Activated gamma-delta T cell (primary cell): ENCODE measurements at places on chromosomes 4 and X.

- DNase-seq: peak; percentile 20
These were observed 45.9 kb upstream of the CDKN2AIP start for GRCh38 chr4:183398298-183399125.

DNA sequence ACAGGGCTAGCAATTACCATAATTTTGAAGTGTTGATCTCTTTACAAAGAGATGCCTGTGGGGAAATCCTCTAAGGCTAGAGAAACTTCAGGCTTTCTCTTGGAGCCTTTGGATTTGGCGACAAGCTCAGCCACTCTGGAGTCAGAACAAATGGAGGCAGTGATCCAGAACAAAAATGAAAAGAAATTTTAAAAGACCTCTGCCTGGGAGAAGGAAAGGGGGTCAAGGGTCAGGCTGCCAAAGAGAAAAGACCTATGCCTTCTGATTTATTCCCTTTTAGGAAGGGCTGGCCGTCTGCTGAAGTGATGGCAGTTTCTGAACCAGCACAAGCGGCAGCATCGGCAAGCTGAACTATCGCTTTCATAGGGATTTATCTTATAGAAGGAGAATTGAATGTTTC, 140.8 kb upstream of the SFRP2 start:
- DNase-seq: no peak

DNA sequence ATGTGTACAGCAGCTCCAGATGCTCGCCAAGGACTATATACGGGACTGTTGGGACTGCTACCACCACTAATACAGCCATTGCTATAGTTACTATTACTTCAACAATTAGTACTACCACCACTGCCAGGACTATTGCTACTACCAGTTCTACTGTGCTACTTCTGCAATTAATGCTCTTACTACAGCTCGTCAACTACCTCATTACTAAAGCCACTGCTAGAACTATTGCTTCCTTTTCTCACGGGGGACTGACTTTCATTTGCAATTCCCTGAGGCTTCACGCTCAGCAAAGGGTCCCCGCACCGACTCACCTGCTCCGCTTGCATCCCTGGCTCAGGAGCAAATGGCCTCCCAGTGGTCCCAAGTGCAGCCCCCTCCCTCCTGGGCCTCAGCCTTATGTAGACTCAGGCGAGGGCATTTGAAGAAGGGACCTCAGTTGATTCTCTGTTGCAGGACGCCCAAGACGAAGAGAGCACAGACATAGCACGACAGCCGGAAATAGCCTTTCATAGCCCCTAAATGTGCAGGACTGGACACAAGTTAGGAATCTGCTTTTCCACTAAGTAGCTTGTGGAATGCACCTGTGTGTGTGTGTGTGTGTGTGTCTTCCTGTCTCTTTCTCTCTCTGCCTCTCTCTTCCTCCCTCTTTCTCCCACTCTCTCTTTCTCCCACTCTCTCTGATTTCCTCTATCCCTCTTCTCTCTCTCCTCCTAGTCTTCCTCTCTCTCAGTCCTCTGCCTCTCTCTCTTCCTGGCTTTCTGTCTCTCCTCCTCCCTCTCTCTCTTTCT, 294.8 kb downstream of the ASMT start:
- no peak for DNase-seq

DNA sequence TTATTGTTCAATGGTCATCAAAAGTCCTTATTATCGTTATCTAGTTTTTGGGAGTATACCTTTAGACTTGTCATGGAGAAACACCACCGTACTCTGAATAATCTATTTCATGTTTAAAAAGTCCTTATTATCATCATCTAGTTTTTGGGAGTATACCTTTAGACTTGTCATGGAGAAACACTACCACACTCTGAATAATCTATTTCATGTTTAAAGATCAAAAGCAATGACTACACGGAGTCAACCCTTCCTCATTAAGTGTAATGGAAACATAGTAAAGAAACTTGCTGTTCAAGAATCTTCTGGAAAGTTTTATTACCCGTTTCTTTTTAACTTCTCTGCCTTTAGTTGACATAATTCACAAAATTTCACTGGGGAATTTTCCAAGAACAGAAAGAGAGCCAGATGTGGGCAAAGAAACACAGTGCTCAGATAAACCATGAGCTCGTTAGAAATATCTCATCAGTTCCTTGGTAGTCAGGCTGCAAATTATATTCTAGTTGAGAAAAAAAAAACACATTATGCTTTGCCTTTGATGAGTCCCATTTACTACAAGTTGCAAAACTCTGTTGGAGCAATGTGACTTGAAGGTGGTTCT, 158.8 kb downstream of the AFAP1 start:
- DNase-seq: no peak

DNA sequence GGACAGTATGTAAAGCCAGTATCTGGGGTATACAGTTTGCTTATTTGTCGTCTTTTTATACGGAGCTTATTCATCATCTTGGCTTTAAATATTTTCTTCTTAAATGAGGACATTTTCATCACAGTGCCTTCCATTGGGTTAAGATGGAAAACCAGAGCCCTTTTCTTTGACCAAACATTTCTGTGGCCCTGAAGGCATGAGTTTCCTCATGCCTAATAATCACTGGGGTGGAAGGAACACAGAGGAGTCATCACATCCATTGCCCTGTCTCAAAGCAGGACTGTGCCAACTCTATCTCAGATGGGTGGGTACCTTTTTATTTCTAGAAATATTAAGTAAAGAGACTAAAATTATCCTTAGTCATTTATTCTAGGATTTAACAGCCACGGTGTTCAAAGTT, 40.0 kb downstream of the CHRDL1 start:
- no peak for DNase-seq

GRCh38 chr4:40283413-40283812, 51.7 kb upstream of the CHRNA9 start:
- DNase-seq: no peak
